Left cardiac atrium (tissue), 4 donors: ENCODE measurements at places on chromosomes 5 and 9.

- DNase-seq = no peak
Measured at GRCh38 chr5:90410178-90410762, 714 bp upstream of the CETN3 start.

GRCh38 chr5:10705747-10706146 is 55.3 kb downstream of the DAP start:
- DNase-seq = no peak

- no peak for DNase-seq
Measured at GRCh38 chr9:87850391-87850790, 32.3 kb upstream of the SPATA31E1 start.

DNA sequence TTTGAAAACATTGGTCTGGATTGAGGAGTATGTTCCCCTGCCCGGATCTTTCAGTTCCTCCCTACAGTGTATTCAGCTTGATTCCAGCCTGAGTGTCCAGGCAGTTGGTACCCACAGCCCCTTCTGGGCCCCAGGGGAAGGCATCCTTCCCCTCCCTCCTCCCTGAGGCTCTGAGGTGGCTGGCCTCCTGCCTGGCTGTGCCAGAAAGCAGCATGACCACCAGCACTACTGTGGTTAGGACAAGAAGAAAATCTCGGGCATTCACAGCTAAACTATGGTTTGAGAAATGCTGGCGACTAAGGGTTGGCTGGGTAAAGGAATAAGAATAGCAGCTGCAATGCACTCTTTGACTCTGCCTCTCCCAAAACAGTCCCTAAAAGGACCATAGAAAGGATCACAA is 84.6 kb upstream of the LIFR start:
- DNase-seq = no peak

DNA sequence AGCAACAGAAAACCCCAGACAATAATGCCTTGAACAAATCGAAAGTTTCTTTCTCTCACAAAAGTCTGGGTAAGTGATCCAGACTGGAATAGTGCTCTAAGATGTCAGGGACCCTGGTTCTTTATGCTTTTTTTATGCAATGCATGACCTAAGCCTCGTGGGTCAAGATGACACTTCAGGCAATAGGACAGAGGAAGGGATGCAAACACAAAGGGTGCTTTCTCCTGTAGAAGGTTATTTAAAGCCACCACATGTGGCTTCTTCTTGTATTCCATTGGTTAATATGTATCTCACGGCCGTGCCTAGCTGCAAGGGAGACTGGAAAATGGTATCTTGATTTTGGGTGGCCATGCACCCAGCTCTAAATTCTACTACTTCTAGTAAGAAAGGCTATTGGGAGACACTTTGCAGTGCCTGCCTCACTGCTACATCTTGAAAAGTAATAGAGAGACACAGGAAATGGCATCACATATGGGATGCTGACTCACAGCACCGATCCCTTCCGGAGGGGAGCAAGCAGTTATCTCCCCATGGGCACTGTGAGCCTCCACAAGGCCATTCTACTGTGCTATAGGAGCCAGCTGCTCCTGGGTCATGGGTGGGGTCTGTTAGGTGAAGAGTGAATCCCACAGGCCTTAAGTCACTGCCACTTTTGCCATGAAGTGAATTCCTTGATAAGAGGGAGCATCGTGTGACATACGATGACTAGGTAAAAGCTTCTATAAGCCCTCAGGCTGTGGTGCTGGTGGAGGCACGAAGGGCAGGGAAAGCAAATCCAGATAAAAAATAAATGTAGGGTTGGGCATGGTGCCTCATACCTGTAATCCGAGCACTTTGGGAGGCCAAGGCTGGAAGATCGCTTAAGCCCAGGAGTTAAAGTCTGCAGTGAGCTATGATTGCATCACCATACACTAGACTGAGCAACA is 32.5 kb upstream of the RAB14 start:
- DNase-seq = no peak

- DNase-seq = no peak
Measured at GRCh38 chr5:54329731-54330709, 19.6 kb upstream of the ARL15 start.

- no peak for DNase-seq
Measured at GRCh38 chr5:116577064-116577788, 2.6 kb upstream of the SEMA6A start.

DNA sequence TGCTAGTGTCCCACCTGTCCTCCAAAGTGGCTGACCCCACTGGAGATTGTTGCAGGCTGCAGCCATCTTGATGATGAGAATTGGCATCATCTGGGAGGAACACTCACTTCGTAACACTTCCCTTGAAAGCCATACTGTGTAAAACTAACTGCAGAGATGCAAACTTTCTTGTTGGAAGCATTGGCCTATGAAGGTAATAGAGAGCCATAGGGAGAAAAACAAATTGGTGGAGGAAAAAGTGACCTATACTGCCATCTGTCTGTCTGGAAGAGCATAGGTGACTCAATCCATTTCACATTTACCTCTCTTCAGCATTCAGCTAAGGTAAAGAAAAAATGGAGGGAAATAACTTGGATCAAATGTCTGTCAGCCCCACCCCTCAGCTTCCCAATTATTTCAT is 473.4 kb downstream of the NTRK2 start:
- no peak for DNase-seq
